ENCODE measurements at places on chromosomes 2 and 18.

- no peak overlapping the region for H3K27ac ChIP-seq
- H3K4me3 ChIP-seq = no peak overlapping the region
- no peaks in the 10 kb centered on the region for H3K4me1 ChIP-seq
- DNase-seq = no peak
These were observed 30.1 kb downstream of the IDH1 start for GRCh38 chr2:208224802-208225201.

DNA sequence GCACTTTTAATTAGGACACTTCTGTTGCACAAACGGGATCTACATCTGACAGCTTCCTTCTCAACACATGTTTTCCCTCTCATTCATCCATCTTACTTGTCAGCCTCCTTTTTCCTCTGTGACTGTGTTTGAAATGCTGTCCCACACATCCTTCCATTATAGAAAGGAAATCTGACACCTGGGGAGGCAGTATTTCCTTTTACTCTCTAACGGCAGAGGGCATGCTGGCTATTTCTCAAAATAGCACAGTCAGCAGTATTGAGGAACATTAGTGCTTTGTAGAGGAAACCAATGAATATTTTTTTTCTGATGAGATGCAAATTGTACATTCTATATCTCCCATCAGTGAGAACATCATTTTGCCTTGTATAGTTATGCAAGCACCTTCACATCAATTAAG, 668.7 kb downstream of the SLC4A3 start:
- no peaks in the 10 kb centered on the region for H3K36me3 ChIP-seq
- no peaks in the 10 kb centered on the region for H3K27me3 ChIP-seq
- no peak for DNase-seq
- H3K4me1 ChIP-seq = no peaks in the 10 kb centered on the region
- H3K27ac ChIP-seq = no peak overlapping the region

- H3K36me3 ChIP-seq = no peaks in the 10 kb centered on the region
- no peaks in the 10 kb centered on the region for H3K27me3 ChIP-seq
- no peak for DNase-seq
- no peak overlapping the region for H3K4me3 ChIP-seq
- H3K27ac ChIP-seq = no peak overlapping the region
- H3K4me1 ChIP-seq = no peaks in the 10 kb centered on the region
These were observed 34.7 kb upstream of the ALPP start for GRCh38 chr2:232343821-232344220.

- no peak for DNase-seq
- H3K4me3 ChIP-seq = no peak overlapping the region
- no peaks in the 10 kb centered on the region for H3K27me3 ChIP-seq
- no peaks in the 10 kb centered on the region for H3K4me1 ChIP-seq
- no peaks in the 10 kb centered on the region for H3K36me3 ChIP-seq
- H3K27ac ChIP-seq = no peak overlapping the region
These were observed 316.5 kb downstream of the CCDC178 start for GRCh38 chr18:33123862-33124518.

- no peak overlapping the region for H3K4me3 ChIP-seq
- no peak overlapping the region for H3K27ac ChIP-seq
- H3K27me3 ChIP-seq = no peaks in the 10 kb centered on the region
- H3K4me1 ChIP-seq = no peaks in the 10 kb centered on the region
- no peak for DNase-seq
- H3K36me3 ChIP-seq = peaks cover 9% of the 10 kb centered on the region
These were observed 65.0 kb downstream of the ROCK2 start for GRCh38 chr2:11279398-11279797.

DNA sequence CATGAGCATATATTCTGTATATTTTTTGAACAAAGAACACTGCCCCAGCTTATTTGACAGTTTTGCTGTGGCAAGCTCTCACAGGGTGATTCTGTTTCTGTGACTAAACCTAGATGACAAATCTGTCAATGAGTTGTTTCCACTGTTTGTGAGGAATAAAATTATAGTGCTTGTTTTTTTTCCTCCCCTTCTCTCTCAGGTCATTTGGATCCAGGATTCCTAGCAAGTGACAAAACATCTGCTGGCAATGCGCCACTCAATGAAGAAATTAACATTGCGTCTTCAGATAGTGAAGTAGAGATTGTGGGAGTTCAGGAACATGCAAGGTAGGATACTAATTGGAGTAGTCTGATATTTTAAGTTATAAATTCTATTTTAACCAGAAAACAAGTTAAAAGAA, 149.3 kb downstream of the HAUS1 start:
- H3K4me1 ChIP-seq = peaks cover 48% of the 10 kb centered on the region
- peak overlapping the region; percentile 21 for H3K27ac ChIP-seq
- H3K36me3 ChIP-seq = no peaks in the 10 kb centered on the region
- peak; percentile 23 for DNase-seq
- H3K4me3 ChIP-seq = no peak overlapping the region

GRCh38 chr18:67265464-67266245, 250.9 kb downstream of the DSEL start:
- DNase-seq = no peak
- no peak overlapping the region for H3K27ac ChIP-seq
- H3K27me3 ChIP-seq = no peaks in the 10 kb centered on the region
- no peak overlapping the region for H3K4me3 ChIP-seq
- no peaks in the 10 kb centered on the region for H3K4me1 ChIP-seq
- no peaks in the 10 kb centered on the region for H3K36me3 ChIP-seq

- peak overlapping the region; percentile 61 for H3K27ac ChIP-seq
- no peaks in the 10 kb centered on the region for H3K27me3 ChIP-seq
- peak; percentile 51 for DNase-seq
- H3K36me3 ChIP-seq = no peaks in the 10 kb centered on the region
- H3K4me1 ChIP-seq = peaks cover 13% of the 10 kb centered on the region
These were observed 706 bp downstream of the UBXN2A start for GRCh38 chr2:23940718-23941620.

DNA sequence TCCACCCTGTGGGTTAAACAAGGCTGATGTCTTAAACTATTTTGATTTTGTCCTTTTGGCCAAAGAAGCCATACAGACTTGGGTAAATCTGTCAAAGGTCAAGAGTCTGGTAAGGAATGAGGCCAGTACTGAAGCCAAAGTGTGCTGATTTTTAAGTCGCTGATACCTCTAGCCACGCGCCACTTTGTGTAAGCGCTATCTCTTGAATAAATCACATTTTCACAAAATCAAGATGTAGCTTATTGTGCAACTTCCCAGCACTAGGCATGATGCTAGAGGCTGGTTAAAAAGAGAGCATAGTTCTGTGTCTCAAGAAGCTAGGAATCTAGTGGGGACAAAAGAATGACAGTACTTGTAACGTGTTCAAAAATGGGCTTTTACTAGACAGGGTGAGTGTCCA, 510.6 kb upstream of the RAB6C start:
- DNase-seq = no peak
- no peaks in the 10 kb centered on the region for H3K4me1 ChIP-seq
- H3K36me3 ChIP-seq = no peaks in the 10 kb centered on the region
